NCI-H460 (cell line): ENCODE measurements at places on chromosomes 11 and 22.

GRCh38 chr11:19241260-19242178 lies 774 bp upstream of the E2F8 start:
- DNase-seq, result no peak

- DNase-seq, result no peak
Measured at GRCh38 chr11:15216678-15217077, 102.0 kb downstream of the INSC start.

DNA sequence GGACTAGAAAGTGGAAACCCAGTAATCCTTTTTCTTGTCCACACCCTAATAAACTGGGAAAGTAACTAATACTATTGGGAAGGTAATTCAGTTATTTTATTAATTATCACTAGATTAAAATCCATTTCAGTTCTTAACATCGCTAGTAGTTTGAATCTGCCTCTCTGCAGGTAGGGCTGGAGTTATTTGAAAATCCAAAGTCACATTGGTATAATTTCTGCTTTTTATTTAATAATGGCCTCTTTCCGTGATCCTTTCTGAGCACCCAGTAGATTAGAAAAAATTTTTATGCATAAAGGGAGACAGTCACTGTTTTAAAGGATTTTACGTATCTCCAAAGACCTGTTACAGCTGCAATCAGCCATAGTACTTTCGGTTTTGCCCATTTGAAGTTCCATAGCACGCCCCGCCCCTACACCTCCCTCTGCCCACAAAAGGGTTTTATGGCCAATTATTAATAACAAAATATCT lies 605 bp upstream of the COPB1 start:
- DNase-seq, result no peak

- no peak for DNase-seq
Measured at GRCh38 chr22:43666457-43666856, 145.6 kb downstream of the EFCAB6 start.

DNA sequence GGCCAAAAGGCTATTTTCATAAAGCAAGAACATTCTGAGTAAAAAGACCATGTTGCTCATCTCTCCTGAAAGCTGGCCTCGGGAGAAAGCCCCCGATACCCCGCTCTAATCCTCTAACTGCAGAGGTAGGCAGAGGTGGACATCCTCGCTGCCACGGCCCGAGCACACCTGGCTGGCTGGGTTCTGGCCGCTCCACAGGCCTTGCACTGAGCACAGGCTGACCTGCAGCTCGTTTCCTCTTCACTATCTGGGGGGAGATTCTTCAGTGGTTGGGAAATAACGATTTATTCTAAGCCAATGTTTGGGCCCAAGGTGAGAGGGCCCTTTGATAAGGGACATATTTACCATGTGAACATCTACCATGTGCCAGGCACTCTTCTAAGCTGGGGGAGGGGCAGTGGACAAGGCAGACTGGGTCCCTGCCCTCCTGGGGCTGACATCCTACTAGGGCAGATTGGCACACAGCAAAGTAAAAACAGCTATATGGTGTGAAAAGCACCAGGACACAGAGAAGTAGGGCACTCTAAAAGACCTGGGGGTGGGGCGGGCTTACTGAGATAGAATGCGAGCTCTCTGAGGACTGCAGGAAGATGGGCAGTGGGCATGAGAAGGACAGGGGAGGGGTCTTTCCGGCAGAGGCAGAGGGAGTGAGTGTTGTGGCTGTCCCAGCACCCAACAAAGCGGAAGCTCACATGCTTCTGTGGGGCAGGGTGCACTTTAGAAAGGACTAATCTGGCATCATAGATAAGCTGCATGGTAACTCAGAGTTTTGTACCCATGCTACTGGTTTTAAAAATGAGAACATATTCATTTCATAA lies 65.5 kb upstream of the ARFGAP3 start:
- DNase-seq, result no peak

GRCh38 chr11:100876815-100877520 lies 189.9 kb downstream of the ARHGAP42 start:
- DNase-seq, result no peak
